ENCODE measurements at places on chromosomes 4 and X.

DNA sequence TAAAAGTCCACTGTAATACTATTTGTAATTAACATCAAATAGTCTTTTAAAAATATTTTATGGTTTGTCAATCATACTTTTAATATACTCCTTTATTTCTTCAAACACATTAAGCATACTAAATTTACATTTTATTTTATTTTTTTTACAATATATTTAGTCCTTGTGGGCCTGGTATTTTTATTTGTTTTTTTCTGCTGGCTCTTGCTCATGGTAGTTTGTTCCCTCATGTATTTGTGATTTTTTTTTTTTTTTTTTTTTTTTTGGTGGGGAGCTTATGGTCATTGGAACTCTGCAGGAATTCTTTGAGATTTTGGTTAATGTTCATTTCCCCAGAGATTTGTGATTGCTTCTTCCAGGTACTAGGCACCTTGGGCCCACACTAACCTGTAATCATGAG lies 185.5 kb downstream of the PDGFRA start:
- no peak for DNase-seq

GRCh38 chr4:40540800-40541199 lies 88.9 kb downstream of the RBM47 start:
- DNase-seq: no peak

- no peak for DNase-seq
These were observed 114.0 kb downstream of the ENOX2 start for GRCh38 chrX:130788786-130789581.

GRCh38 chrX:109822861-109823260 lies 89.8 kb upstream of the ACSL4 start:
- DNase-seq: no peak

DNA sequence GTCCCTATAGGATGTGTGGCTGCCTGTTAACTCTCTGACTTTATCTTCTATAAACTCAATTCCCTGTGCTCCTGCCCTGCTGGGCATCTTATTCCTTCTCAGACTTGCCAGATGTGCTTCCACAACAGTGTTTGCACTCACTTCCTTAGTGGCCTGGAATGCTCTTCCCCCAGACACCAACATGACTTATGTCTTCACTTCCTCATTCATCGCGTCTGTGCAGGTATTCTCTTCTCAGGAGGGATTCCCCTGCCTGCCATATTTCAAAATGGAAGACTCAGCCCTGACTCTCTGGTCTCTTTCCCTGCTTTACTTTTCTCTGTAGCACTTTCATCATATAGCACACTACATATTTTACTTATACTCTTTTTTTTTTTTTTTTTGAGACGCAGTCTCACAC lies 344.0 kb downstream of the CENPC start:
- DNase-seq: no peak

- DNase-seq: no peak
These were observed 36.5 kb downstream of the CLCN5 start for GRCh38 chrX:49958727-49959485.

DNA sequence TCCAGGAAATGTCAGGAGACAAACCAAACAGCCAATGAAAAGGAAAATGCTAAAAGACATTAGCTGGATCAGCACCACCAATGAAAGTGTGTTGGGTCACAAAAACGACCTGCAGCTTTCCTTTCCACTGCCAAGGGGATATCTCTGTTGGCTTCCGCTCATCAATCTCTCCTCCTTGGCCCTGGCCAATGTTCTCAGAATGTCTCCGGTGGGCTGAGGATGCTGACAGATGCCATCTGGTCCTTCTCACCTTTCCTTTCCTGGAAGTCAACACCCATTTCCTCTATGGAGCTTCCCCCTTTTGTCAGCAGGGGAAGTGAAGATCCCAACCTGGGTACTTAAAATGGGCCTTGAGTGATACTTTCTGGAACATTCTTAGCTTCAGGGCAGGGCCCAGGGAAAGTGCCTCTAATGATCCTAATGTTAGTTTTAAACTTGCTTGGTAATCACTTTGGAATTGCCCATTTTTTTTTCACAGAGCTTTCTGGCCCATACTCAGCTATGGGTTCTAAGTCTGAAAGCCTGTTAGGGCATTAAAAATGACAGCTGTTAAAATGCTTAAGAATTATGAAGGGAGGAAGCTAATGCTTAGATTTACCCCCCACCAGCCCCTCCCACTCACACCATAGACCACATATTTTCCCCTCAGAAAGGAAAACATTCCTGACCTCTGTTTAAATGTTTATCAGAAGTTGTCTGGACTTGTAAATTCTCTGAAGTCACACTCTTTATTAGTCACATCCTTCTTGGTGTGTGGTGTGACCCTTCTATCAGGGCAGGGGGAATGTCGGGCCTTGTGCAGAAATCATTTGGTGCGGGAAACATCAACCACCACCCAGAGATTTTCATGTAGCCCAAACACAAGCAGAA lies 29.2 kb downstream of the IGFBP7 start:
- no peak for DNase-seq

GRCh38 chr4:8862334-8862733 lies 9.3 kb downstream of the HMX1 start:
- no peak for DNase-seq

- DNase-seq: no peak
These were observed 8.7 kb downstream of the SHROOM4 start for GRCh38 chrX:50805276-50805675.

DNA sequence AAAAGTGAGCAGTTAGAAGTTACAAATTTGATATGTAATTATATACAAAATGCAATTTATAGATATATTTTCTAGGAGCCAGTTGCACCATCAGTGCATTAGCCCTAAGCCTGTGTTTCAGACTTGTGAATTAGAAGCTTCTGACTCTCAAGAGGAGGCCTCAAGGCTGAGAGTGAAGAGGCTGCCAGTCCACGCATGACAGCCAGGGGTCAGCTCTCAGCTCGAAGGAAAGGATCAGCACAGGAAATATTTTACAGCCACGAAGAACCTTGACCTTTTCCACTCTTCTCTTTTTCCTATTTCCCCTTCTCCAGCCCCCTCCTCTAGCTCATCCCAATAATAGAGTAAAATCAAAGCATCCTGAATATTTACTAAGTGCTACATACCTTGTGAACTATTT lies 642.4 kb downstream of the TRIML1 start:
- DNase-seq: no peak

DNA sequence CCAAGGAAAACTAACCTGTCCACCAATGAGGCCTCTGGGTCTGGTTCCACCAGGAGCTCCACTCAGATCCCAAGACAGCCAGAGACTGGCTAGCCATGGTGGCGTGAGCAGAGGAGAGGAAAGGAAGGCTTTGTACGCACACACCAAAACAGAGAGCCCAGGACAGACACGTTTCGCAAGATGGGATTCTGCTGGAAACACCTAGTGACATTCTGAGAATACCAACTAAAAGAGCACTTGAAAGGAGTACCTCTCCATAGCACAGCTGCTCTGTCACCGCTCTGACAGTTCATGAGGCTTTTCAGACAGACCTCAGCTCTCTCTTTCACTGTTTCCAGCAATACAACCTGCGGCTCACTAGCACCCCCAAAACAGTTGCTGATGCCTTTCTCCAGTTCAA lies 105.0 kb downstream of the SH3KBP1 start:
- DNase-seq: no peak

DNA sequence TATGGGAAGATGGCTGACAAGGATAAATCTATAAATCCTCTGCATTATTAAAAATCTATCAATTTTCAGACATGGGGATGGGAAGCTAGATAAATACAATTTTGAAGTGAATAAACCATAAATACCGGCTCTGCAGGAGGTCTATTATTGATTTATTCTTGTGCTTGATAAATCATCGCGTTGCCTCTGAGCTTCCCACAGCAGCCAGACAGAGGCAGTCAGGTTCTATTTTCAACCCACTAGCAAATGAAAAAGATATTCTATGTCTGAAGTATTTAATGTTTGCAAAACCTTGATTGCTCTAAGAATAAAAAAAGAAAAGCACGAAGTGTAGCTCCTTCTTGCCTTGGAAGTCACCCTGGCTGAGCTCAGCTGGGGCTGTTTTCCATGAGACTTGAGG lies 216.2 kb downstream of the DHRSX start:
- no peak for DNase-seq

GRCh38 chr4:140152013-140152703 lies 1.8 kb downstream of the MAML3 start:
- peak; percentile 64 for DNase-seq

DNA sequence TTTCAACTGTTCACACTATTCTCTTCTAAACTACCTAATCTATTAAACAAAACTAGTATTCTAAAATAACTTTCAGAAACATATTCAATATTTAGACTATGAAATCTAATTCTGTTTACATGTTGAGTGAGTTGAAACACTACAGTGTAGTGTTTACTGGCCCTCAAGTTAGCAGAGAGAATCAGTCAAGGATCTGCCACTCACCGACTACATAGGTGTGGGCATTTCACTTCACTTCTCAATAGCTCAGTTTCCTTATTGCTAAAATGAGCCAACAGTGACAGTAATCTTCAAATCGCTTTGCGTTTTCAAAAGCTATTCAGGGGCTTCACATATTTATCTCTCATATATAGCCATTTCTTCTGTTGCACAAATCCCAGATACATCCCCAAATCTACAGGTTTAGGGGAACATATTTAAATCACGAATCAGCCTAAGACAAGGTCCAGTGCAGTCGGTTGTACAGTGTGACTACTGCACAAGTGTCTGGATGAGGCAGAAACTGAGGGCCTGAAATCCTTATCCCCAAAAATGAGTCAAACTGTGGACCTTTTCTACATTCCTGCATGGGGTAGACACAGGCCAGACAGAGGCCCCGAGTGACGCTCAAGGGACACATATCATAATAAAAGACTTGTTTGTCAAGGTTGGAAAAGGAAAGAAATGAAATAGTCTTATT lies 129.8 kb downstream of the PPP3CA start:
- no peak for DNase-seq

DNA sequence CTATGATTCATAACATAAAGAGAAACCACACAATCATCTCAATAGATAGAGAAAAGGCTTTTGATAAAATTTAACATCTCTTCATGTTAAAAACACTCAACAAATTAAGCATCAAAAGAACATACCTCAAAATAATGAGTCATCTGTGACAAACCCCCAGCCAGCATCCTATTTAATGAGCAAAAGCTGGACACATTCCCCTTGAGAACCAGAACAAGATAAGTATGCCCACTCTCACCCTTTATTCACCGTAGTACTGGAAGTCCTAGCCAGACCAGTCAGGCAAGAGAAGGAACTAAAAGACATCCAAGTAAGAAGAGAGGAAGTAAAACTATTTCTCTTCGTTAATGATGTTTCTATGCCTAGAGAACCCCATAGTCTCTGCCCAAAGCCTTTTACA lies 507.2 kb downstream of the PABPC4L start:
- no peak for DNase-seq

DNA sequence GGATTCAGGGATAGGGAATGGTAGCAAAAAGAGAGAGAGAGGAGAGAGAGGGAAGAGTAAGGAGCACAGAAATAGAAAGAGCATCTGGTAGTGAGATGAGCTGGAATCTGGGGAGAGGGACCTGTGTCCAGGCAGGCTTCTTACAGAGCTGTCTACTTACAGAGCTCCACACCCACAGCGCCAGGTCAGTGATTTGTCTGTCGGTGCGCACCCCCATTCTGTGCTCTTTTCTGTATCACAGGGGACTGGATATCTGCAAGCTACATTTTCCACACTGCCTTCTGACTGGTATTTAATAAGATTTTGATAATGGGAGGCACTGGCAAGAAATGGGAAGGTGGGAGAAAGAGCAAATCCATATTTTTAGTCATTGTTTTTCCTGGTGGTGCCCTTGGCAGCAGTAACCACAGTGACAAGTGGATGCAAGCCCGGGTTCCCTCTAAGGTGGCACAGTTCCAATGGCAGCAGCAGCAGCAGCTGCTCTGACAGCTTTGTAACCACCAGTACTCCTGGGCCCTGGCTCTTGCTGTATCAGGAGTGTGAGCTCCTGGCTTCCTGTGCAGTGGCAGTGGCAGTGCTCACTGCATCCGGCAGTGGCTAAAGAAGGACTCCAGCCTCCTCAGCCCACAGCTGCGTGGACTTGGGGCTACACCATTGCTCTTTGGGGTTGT lies 300.5 kb downstream of the TRIML1 start:
- DNase-seq: no peak

DNA sequence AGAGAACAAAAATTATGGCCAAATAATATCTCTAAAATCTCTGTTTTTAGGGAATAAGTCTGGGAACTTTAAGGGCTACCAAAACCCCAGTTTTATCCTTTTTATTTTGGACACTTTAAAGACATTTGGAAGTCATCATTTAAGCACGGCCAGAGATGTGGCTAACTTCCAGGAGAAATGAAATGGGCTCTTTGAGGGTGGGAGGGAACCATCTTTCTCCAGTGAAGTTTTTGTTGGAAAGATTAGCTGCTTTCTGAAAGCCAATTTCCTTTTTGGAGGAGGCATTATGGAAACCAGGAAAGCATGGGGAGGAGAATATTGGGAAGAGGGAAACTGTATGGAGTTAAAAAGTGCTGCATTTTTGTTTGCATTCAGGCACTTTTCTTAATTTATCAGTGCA lies 4.8 kb downstream of the VSIG1 start:
- no peak for DNase-seq

DNA sequence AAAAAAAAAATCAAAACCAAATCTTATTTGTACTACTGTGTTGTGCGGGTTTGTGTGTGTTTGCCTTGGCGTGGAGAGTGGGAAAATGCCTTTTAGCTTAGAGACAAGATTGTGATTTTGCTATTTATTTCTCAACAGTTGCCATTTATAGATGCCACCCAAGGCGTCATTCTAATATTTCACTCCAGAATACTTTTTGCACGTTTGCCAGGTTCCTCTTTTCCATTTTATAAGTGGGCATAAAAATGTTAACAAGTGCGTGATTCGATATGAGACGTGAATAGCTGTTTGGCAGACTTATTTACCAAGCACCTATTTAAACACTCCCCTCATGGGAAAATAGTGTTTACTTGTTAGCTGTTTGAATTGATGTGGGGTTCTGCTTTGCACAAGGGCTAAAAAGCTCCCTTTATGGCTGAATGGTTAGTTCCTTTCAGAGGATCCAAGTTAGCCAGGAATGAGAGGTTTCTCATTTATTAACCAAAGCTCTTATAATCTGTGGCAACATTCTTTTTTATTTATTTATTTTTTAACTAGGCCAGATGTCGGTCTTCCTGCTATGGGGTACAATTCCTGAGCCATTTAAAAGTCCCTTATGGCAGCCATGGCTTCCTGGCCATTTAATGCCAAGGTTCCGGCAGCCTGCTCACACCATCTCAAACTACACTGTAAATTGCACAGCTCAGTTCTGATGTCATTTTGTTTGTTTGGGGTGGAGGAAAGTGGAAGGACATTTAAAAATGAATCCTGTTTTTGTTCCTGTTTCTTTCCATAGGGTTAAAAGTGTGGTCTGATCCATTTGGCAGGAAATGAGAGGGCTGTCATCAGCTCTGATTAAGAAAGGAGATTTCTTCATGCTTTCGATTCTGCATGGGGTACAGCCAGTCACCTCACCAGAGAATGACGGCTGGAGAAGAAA lies 14.6 kb downstream of the SMIM20 start:
- DNase-seq: no peak

- DNase-seq: no peak
These were observed 31.5 kb upstream of the GLRA3 start for GRCh38 chr4:174860588-174860987.
